Activated CD4-positive, alpha-beta T cell treated with anti-CD3 and anti-CD28 coated beads, Interleukin-2, amount 50 U/mL, for 48 hours (primary cell): ENCODE measurements at places on chromosomes 4 and X.

DNA sequence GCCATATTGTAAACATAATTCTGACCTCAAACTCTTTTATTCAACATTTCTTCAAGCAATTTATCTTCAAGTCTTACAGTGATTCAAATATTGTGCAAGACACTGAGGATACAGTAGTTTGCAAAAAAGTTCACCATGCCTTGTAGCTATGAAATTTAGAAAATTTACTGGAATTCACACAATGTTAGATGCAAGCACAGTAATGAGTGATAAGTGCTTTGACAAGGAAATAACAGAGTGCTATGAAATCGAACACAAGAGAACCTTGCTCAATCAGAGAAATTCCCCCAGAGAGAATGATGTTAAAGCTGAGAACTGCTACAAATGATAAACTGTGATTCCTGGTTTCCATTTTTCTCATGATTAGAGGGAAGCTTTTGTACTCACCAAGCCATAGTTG lies 952.9 kb downstream of the FAT4 start:
- no peak for DNase-seq

DNA sequence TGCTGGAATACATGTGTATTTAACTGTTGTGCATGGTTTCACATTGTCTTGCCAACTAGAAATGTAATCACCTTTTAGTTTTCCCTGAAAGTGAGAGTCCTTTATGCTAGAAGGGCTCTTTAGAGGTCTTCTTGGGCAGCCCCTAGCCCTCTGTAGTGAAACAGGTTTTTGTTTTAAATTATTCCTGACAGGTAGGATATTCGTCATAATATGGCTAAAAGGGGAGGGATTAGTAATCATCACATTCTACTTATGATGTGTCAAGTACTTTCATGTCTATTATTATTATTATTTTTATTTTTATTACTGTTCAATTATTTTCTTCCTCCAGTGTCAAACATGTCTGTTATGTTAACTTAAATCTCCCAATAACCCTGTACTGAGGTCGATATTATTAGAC lies 35.5 kb downstream of the MSN start:
- DNase-seq = no peak

GRCh38 chr4:75065909-75066308 lies 133.0 kb downstream of the PARM1 start:
- no peak for DNase-seq

- DNase-seq = no peak
Observed at GRCh38 chr4:40621229-40621591, 8.5 kb downstream of the RBM47 start.

GRCh38 chrX:49277535-49277830 lies 7.9 kb downstream of the PPP1R3F start:
- DNase-seq = no peak
